Islet precursor cell (in vitro differentiated cells): ENCODE measurements at places on chromosomes 1 and 21.

DNA sequence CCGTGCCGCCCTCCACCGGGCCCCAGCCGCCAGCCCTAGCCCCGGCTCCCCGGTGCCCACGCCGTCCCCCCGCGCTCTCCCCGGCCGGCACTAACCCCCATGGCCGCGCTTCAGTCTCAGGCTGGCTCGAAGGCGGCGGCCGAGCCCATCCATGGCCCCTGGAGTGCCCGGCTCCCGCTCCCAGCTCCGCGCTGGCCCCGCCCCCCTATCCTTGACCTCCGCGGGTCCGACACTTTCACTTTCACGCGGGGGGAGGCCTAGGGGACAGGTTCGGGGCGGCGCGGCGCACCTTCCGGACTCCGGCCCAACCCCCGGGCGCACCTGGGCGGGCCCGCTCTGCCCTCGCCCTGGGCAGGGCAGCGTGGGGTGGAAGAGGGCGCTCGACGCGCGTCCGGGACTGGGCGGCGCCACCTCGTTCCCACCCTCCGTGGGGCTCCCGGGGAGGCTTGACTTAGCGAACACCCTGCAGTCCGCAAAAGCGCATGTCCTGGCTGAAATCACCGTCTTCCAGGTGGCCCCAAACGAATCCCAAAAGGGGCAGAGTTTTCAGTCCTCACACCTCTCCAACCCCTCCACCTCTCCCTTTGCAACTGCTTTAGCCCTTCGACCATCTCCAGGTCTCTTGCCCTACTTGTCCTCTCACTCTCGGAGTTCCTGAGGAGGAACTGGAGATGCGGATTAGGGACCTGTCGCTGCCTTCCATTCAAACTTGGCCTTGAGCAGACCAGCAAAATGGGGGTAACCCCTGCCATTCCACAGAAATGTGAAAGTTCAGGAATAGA is 3.9 kb upstream of the DENND2D start:
- no peak for DNase-seq

DNA sequence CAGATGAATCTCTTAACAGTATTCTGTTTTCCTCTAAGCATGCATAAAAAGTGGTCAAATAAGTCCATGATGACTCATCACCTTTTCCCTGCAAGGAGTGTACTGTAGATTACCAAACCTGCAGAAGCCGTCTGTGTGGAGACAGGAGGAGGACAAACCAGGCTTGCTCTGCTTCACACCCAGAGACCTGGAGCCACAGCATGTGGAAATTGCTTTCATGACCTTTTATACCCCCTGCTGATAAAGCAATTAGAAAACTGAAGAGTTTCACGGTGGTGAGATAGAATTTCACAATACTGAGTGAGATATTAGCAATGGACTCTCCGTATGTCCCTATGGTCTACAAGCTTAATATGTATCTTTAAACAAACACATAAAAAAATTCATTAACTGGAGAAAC is 9.4 kb downstream of the CORT start:
- peak; percentile 66 for DNase-seq

GRCh38 chr1:150493175-150493574 is 6.0 kb downstream of the TARS2 start:
- DNase-seq = no peak

- DNase-seq = peak; percentile 30
Measured at GRCh38 chr1:29514361-29515169, 278.2 kb downstream of the PTPRU start.

- peak; percentile 79 for DNase-seq
Measured at GRCh38 chr1:44531785-44532566, 126.9 kb downstream of the RNF220 start.

DNA sequence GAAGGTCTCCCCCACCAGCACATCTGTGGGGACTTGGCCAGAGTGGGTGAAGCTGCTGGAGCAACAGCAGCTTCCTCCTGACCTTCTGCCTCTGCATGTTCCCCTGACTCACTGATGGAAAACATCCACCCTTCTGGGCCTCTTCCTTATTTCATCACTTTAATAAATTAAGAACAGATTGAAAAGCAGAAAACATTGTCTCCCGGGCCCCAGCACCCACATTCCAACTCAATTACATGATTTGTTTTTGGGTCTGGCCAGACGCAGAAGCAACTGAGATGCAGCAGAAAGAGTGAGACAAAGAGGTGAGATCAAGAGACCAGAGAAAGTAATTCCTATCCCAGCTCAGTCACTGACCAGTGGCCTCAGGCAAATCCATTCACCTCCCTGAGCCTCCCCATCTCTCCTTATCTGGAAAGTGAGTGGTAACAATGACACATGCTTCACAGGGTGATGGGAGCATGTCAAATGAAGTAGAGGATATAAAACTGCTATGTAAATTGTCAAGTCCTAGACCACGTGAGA is 157.1 kb downstream of the ELAVL4 start:
- no peak for DNase-seq

- DNase-seq = no peak
Measured at GRCh38 chr1:107323784-107324183, 182.9 kb downstream of the NTNG1 start.

GRCh38 chr21:44455524-44456213 is 359 bp downstream of the LRRC3 start:
- peak; percentile 70 for DNase-seq

DNA sequence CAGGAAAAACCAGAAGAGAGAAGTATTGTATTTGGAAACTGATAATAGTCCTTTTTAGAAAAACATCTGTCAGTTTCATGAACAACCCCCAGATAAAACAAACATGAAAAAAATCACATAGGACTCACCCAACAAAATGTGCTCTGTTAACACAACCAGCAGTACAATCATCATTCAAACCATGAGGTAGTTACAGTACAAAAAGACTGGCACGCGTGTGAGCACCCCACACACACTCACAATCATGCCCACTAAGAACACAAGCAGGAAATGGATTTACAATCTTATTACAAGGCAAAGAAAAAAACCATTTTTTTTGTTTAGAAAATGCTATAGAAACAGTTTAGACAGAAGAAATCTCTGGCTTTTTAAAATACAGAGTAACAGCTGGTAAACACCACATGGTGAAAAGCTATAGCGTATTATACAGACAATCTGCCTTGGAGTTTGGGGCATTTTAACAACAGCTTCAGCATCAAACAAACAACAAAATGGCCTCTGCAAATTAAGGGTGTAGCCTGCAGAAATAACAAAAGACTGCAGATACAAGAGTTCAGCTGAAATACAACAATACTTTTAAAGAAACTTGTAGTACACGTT is 180.0 kb downstream of the CDC7 start:
- no peak for DNase-seq

DNA sequence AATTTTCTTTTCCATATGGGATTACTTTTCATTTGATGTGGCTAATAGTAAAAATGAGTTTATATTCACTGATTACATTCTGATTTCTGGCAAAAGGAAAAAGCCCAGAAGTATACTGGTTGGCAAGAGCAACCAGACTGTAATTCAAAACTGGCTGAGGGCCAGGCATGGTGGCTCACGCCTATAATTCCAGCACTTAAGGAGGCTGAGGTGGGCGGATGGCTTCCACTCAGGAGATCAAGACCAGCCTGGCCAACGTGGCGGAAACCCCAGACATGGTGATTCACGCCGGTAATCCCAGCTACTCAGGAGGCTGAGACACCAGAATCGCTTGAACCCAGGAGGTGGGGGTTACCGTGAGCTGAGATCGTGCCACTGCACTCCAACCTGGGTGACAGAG is 14.5 kb downstream of the SYT11 start:
- DNase-seq = no peak

- DNase-seq = no peak
Measured at GRCh38 chr1:53755874-53756273, 16.9 kb upstream of the GLIS1 start.

DNA sequence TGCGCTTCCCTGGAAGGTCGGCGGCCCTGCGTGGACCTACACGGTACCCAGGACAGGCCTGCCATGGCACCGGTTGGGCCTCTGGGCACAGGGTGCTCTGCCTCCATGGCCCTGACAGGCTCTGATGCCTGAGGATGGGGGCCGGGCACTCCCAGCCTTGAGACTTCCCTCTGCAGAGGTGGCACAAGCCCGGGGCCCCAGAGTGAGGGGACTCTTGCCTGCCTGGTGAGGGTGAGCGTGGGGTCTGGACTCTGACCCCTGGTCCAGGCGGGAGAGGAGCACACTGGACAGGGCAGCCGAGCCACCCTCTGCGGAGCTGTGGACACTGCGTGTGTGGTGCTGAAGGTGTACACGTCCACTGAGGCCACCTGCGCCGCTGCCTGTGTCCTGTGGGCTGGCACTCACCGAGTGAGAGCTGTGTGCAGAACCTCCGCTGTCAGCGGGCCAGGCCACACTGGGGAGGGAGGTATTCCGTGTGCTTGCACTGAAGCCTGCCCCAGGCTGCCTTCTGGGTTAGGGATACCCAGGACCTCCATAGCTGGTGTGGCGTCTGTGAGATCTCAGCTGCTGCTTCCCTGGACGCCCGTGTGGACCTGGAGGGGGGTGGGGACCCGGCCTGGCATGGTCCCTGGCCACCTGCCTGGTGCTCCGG is 10.4 kb downstream of the SKI start:
- DNase-seq = no peak

- peak; percentile 55 for DNase-seq
Measured at GRCh38 chr21:44708213-44708865, 3.0 kb downstream of the TSPEAR start.

DNA sequence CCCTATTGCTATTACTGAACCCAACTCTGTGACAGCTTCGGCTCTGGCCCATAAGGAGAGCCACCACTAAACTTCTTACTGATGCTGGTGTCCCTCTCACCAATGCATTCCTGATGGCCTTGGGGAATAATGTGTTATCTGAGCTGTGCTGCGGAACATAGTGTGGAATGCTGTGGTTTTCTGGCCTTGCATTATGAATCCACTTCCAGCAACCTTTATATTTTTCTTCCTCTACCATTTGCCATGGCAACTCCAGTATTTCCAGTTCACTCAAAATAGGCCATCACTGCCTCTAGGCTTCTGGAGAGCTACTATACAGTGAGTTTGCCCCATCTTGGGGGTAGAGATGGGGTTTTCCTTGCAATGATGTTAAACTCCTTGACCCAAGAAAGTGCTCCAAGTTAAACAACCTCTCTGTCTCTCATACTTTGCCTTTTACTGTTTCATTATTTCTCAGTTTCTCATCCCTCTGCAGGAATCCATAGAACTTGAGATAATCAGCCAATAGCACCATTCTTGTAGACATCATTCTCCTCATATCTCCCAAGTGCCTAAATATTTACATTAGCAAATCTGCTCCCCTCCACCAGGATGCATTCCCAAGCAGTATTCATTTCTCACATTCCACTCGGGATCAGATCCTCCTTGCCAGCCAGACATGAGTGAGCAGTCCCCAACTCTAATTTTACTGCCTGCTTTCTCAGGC is 11.1 kb upstream of the RAVER2 start:
- DNase-seq = no peak

GRCh38 chr1:47405697-47406096 is 10.4 kb upstream of the FOXE3 start:
- DNase-seq = no peak

DNA sequence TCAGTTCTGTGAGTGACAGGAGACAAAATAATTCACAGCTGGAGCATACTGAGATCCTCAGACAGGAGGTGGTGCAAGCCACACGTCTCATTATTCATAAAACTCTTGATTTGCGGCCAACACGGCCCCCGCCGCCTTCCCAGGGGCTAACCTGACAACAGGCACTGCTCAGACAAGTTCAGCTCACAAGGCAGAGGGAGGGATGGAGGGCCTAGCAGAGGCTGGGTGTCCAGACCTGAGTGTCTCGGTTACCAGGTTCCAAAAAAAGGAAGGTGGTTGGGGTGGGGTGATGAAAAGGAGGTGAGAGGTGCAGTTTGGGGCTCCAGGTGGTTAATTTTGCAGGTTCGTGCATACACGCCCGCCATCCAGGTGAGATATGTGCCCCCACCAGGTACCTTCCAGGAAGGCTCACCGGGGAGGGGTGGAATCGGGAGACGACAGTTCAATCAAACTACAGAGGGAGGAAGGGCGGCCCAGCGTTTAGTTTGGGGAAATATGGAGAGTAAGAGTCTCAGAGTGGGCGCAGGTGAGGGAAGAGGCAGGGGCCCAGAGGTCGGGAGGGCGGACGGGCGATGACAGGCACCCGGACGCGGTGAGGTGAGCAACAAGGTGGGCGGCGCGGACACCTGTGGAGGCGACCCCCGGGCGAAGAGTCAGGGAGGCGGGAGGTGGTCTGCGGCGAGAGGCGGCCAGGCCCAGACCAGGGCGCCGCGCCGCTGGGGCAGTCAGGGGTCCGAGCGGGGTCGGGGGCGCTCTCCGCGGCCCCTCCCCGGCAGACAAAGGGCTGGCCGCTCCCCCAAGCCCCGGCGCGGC is 629 bp downstream of the CTNNBIP1 start:
- no peak for DNase-seq

- DNase-seq = no peak
Measured at GRCh38 chr1:2014741-2015735, 4.1 kb upstream of the GABRD start.

GRCh38 chr1:179930867-179931266 is 23.7 kb upstream of the CEP350 start:
- DNase-seq = no peak

GRCh38 chr21:41950941-41951351 is 2.9 kb downstream of the C2CD2 start:
- peak; percentile 62 for DNase-seq

DNA sequence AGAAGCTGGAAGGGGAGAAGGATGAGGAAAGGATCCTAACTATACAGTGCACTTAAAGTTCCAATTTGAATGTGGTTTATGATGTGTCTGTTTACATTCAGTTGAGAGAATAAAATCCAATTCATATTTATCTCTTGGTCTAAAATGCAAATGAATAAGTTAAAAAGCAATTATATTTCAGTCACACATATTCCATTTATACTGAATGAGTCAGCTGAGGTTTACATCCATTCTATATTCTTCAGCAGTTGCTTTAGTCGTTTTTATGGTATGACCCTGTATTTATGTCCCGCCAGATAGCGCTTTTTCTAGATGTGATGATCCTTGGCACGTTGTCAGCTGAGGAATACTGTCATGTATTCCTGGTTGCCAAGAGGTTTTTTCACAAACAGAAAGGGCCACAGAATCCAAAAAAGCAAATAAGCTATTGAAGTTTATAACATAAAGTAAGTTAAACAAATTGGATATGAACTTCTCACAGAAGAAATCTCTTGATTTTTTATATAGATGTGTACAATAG is 866.2 kb downstream of the NCAM2 start:
- no peak for DNase-seq

- peak; percentile 66 for DNase-seq
Measured at GRCh38 chr1:241688940-241689368, 36.9 kb downstream of the WDR64 start.

- DNase-seq = no peak
Measured at GRCh38 chr1:59718989-59719360, 95.8 kb upstream of the HOOK1 start.

DNA sequence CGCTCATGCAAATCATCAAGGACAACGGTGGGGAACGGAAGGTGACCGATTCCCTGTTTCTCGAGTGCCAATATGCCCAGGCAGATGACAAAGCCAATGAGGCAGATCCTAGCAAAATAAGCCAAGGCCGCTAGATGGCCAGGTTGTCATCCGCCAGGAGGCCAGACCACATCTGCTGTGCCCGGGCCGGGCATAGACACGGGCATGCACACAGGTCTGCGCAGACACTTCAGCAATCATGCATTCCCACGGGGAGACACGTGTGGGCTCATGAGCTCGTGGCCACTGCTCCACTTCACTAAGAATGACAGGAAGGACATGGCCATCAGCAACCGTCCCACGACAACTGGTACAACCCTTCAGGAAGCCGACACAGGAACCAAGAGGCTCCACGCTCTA is 23.4 kb downstream of the WDR4 start:
- DNase-seq = no peak

- DNase-seq = peak; percentile 62
Measured at GRCh38 chr1:7922301-7922700, 18.3 kb downstream of the TNFRSF9 start.
